ENCODE measurements at places on chromosomes 7 and 10. TPM values are rescaled to one million over a fixed set of nuclear protein-coding genes. Genes with fewer than 3 reads are reported as not detected.

Gene IGF2BP3
- total RNA-seq, result 15.0 TPM

Gene VPS50
- total RNA-seq, result 25.7 TPM

Gene ITIH5
- 1.8 TPM for total RNA-seq

Gene EN2
- total RNA-seq, result not detected

Gene GPRIN2
- total RNA-seq, result not detected

Gene GIMAP1
- 26.7 TPM for total RNA-seq

Gene EVX1
- total RNA-seq, result not detected

Gene HOXA4
- 0.57 TPM for total RNA-seq

Gene EMX2
- not detected for total RNA-seq

Gene SMARCD3
- 1.9 TPM for total RNA-seq

Gene PHYHIPL
- total RNA-seq, result not detected

Gene CALCR
- total RNA-seq, result not detected

Gene UCN3
- total RNA-seq, result not detected

Gene POP7
- 28.6 TPM for total RNA-seq

Gene MUC12
- total RNA-seq, result not detected
